ENCODE measurements at places on chromosomes 7 and 10.

GRCh38 chr7:92092210-92092609, 42.1 kb downstream of the CYP51A1 start:
- no peak for DNase-seq

- DNase-seq = no peak
Observed at GRCh38 chr7:38775506-38776175, 133.3 kb downstream of the VPS41 start.

DNA sequence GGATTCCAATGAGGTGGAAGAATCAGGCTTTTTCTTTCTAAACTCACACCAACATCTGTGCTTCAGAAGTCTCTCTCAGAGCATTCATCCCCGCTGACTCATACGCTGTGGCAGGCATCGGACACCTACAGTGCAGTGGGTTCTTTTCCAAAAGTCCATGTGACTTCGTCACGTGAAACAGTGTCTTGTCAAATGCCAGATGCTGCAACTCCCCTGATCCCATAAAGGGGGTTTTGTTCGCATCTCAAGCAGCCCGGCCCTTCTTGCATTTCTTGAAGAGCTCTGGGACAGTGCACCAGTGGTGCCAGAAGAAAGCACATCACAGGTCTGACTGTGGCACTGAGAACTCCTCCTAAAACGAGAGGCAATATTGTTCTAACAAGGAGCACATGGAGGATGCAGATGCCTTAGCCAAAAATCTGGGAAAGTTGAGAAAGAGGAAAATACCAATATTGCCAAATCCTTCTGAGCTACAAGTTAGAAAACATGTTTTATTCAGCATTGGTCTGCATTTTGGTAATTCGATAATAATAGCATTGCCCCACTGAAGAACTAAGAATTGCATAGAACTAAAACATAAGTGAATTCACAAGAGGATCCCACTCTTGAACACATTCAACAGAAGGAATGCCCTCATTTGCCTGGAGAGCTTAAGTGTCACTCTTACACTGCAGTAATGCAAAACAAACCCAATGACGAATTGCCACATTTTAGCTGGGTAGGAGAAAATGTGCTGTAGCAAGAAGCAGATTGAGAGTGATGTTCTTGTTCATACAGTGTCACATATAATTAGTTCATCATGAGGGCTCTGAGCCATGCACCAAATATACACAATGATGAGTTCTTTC, 204.4 kb downstream of the CXCL12 start:
- DNase-seq = no peak

GRCh38 chr10:5490032-5490431, 9.3 kb downstream of the CALML5 start:
- no peak for DNase-seq

GRCh38 chr10:92839191-92840085, 8.9 kb upstream of the EXOC6 start:
- peak; percentile 31 for DNase-seq

DNA sequence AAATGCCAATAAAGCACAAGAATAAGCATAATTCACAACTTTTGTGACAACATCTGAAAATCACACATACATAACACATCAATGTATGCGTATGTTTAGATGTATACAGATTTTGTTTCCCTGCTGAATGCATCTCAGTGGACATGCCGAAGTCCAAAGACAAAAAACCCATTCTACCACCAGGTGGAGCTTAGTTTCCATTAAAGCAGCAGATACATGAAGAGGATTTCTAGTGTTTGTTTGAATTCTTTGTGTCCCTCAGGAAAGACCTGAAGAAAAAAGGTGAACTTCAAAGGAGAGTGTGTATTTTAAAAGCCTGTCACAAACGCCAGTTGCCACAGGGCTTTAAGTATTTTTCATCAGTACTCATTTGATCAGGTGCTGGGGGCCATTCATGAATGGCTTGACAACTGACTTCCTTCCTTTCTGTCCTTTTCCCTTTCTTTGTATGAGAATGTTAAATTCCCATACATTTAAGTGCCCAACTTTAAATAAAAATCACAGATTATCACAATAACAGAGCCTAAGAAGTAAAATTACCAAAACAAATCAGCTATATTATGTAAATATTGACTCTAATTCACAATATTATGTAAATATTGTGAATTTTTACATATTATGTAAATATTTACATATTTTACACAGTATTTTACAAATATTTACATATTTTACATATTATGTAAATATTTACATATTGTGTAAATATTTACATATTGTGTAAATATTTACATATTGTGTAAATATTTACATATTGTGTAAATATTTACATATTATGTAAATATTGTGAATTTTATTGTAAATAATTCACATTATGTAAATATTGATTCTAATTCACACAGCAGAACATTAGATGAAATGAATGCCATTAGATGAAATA, 343.0 kb downstream of the CRPPA start:
- DNase-seq = no peak

DNA sequence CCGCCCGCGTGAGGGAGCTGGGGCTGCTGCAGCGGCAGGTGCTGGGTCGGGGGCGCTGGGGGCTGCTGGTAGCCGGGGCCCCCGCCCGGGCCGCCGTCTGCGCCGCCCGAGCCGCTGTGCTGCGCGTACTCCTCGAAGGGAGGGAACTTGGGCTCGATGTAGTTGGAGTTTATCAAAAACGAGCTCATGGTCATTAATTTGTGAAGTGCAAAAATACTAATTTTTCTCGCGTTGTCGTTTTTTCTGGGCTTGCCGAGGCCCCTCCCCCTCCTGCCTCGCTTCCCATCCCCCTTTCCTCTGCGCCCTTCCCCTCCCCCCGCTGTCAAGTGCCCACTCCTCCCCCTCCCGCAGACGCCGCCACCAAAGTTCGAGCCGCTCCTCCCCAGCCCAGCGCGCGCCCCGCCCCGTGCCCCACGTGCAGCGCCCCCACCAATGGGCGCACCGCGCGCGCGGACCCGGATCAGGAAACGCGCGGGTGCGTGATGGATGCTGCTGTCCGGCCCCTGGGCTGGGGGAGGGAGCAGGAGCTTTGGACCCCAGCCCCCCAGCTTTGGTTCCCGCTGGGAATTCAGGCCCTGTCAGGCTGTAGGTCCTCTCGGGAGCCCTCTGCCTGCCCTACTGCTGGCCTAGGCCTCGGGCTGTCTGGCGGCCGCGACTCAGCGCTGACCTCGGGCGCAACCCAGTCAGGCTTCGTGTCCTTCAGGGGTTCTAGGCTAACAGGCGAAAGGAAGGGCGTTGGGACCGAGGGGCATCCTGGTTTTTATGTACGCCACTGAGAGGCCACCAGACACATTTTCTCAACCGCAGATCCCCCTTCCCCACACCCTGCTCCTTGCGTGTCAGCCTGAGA, at the start of gene HOXA4:
TSS of gene HOXA4 (minus strand) at position 218 of the 850 bp plus-strand sequence. CDS start at position 194, 24 bp downstream.
- peak; percentile 56 for DNase-seq

DNA sequence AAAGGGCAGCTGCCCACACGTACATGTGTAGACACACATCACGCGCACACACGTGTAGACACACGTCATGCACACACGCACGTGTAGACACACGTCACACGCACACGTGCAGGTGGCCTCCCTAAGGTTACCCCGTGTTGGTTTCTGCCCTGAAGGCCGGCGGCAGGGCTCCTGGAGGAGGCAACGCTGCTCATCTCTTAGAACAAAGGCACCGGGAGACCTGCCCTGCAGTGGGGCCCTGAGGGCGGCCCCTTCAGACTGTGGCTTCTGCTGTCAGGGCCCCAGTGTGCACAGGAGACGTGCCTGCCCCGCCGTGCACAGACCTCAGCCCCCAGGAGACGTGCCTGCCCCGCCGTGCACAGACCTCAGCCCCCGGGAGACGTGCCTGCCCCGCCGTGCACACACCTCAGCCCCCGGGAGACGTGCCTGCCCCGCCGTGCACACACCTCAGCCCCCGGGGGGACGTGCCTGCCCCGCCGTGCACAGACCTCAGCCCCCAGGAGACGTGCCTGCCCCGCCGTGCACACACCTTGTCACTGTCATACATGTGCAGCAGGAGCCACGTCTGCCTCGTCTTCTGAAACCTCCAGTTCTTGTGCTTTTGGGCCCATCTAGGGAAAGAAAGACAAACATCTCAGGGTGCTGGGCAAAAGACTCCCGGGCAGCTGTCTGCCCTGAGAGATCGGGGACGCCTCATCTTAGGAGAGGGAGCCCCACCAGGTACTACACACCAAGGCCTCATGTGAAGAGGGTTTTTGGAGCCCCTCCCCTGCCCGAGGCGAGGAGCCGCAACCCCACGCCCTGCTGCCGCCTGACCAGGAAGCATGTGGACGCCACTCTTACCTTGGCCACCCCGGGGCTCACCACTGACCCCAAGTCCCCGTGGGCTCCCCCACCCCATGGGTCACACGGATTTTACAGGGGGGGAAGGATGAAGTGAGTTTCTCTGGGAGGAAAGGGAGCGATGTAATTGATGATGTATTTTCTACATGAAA, 17.3 kb downstream of the CYP2W1 start:
- DNase-seq = no peak

DNA sequence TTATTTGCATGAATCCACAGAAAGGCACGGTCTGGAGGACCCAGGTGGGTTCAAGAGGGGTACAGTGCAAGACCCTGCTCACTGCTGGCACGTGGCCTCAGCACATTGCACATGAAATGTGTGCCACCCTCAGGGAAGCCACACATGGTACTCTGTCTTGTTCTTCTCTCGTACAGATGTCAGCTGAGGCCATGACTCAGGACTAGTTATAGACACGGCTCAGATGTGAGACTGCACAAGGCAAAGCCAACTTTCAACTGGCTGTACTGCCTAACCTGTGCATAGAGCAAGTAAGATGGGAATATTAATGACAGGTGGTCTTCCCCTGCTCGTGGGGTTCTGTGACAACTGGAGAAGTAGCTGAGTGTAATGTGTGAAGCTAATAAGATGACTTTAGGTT, 249.4 kb upstream of the CTBP2 start:
- DNase-seq = no peak

All from stimulated activated CD4-positive, alpha-beta T cell treated with anti-CD3 and anti-CD28 coated beads, Interleukin-15, amount 100 ng/mL, for 1 hour (primary cell).